Breast epithelium (tissue), 4 donors: ENCODE measurements at places on chromosomes 16 and 17. TPM values are rescaled to one million over a fixed set of nuclear protein-coding genes. Genes with fewer than 3 reads are reported as not detected.

ELMO3 gene
- 19.7 TPM for total RNA-seq

GRCh38 chr17:82205720-82206508 lies 6.7 kb downstream of the CCDC57 start:
- DNase-seq: peak; percentile 84

DNA sequence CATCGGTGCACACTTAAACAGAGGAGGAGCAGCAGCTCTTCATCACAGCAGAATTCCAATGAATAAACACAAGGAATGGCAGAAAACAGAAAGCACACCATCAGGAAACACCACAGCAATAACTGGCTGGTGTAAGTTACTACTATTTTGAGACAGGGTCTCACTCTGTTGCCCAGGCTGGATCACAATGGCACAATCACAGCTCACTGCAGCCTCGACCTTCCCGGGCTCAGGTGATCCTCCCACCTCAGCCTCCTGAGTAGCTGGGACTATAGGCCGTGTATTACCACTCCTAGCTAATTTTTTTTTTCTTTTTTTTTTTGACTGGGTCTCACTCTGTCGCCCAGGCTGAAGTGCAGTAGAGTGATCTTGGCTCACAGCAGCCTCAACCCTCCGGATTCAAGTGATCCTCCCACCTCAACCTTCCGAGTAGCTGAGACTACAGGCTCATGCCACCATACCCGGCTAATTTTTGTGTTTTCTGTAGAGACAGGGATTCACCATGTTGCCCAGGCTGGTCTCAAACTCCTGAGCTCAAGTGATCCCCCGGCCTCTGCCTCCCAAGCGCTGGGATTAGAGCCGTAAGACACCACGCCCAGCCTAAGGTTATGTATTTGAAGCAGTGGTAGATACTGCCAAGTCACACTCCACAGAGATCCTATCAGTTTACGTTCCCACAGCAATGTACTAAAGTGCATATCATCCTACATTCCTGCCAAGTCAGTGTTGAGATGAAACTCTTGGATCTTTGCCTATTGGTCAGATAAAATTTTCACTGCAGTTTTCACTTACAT lies 20.7 kb downstream of the TRAP1 start:
- no peak for DNase-seq

CARD14 gene
- total RNA-seq: 0.32 TPM

GRCh38 chr17:38507436-38507835 lies 79.2 kb downstream of the ARHGAP23 start:
- DNase-seq: no peak

DNA sequence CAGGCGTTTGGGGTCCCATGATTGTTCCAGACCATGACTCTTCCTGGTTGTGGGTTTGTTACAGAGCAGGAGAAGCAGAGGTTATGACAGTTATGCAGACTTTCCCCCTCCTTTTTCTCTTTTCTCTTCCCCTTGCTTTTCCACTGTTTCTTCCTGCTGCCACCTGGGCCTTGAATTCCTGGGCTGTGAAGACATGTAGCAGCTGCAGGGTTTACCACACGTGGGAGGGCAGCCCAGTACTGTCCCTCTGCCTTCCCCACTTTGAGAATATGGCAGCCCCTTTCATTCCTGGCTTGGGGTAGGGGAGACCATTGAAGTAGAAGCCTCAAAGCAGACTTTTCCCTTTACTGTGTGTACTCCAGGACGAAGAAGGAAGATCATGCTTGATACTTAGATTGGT lies 7.9 kb upstream of the TACO1 start:
- no peak for DNase-seq
